Cardiac fibroblast (primary cell): ENCODE measurements at places on chromosomes 3 and 15.
A peak's percentile ranks its signal among the peaks of the same experiment; 100 is the strongest.

- DNase-seq: no peak
Observed at GRCh38 chr15:22956978-22957260, 23.2 kb downstream of the CYFIP1 start.

GRCh38 chr3:56878074-56878473 lies 76.3 kb upstream of the ARHGEF3 start:
- DNase-seq: peak; percentile 62

DNA sequence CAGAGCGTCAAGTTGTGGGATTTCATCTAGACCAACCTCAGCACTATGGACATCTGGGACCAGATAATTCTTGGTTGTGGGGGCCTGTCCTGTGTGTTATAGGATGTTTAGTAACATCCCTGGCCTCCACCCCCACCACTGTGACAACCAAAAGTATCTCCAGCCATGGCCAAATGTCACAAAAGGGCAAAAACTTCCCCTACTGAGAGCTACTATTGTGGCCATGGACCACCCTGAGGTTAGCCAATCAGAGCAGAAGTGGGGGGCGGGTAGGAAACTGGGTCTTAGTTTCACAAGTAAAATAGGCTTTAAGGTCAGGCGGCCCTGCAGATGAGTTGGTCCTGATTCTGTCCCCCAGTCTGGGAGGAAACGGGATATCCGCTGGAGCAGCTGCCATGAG lies 25.4 kb downstream of the KIF7 start:
- no peak for DNase-seq

DNA sequence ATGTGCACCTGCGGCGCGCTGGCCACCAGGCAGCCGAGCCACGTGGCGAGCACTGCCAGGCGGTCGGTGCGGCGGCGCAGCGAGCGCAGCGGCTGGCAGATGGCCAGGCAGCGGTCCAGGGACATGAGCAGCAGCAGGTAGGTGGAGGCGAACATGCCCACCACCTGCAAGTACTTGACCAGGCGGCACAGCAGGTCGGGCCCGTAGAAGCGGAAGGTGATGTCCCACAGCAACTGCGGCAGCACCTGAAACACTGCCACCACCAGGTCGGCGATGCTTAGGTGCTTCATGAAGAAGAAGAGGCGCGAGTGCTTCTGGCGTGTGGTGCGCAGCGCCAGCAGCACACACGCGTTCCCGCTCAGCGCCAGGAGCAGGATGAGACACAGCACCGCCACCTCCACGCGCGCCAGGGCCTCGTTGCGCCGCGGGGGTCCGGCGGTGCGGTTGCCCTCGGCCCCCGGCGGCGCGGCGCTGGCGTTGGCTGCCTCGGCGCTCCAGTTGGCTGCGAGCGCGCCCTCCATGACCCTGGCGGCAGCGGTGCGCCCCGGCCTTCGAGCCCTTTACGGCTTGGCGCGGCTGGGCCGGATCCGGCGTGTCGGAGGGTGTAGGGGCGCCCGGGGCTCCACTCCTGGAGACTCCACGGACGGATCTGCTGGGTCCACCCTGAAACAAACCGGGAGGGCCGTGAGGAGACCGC lies 1.6 kb downstream of the OXTR start:
- peak; percentile 24 for DNase-seq

- no peak for DNase-seq
Observed at GRCh38 chr3:59608356-59608755, 558.5 kb upstream of the CFAP20DC start.

GRCh38 chr3:180420804-180421203 lies 181.2 kb upstream of the TTC14 start:
- peak; percentile 63 for DNase-seq

DNA sequence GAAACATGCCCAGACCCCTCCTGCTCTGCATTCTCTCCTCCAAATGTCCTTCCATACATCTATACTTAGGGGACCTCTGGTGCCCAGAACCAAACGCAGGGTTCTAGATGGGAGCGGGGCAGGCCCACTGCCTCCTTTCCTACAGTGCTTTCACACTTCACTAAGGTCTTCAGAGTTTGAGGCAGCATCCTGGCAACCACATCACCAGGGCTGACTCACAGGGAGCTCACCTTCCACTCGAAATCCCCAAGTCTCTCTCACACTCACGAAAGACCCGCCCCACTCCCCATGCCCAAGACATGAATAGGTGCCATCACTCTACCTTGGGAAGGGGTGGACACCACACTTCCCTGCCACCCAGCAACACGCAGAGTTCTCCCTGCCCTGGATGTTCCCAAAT lies 18.9 kb downstream of the HOMER2 start:
- DNase-seq: no peak

DNA sequence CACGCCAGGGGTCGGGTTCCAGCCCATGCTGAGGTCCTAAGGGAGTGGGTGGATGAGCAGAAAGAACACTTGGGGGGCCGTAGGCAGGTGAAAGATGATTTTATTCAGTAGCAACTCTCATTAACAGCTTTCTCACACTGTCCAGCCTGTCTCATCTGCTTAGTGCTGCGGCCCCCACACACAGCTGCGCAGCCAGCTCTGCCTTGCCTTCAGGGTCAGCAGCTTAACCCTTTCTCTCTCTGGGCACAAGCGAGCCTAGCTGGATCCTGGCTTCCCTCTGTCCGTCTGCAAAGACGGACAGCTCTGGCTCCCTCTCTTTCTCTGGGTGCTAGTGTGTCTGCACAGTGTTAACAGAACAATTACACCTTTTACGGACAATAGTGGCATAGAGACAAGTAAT lies 21.3 kb downstream of the NPAP1 start:
- DNase-seq: no peak

DNA sequence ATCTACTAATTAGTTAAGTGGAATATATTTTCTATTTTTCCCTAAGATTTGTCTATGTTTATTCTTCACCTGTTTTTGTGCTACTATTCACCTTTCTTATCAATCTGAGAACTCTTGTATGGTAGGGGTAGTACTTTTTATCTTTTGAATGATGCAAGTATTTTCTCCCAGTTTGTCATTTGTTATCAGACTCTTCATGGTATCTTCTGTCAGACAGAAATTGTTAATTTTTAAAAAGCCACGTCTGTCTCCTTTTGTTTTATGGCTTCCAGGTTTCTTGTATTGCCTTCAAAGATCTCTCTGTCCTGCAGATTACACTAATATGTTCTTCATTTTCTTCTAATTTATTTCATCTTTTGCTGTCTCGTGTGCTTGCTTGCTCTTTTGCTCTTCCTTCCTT lies 184.3 kb downstream of the PCCB start:
- no peak for DNase-seq

DNA sequence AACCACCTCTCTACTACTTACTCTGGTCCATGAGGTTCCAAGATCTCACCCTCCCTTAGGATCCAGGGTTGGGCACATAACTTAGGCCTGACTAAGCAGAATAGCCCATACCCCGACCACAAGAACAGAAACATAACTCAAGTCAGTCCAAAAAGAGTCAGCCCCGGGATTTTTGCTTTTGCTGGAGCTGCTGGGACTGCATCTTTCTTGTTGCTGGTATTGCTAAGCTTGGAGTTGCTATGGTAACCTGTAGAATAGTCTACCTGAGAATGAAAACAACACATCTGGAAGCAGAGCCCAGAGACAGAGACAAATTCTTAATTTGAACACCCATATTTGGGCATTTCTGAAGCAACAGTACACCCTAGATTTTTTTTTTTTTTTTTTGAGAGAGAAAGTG lies 6.5 kb downstream of the RUBCN start:
- peak; percentile 83 for DNase-seq

DNA sequence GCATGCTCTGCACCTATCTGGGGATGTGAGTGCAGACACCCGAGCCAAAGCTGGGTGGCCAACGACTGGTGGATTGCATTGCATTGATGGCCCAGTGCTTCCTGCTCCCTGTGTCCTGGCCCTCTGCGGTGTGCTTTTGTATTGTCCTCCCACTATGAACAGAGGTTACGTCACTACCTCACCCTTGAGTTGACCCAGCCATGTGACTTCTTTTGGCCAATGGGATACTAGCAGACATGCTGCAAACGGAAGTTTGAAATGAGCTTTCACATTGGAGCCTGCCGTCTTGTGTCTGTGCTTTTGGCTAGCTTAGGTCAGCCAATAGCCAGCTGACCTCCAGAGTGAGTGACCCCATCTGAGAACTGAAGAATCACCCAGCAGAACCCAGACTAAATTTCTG lies 15.3 kb upstream of the TBC1D21 start:
- no peak for DNase-seq

GRCh38 chr15:58409861-58410260 lies 21.9 kb upstream of the LIPC start:
- no peak for DNase-seq

DNA sequence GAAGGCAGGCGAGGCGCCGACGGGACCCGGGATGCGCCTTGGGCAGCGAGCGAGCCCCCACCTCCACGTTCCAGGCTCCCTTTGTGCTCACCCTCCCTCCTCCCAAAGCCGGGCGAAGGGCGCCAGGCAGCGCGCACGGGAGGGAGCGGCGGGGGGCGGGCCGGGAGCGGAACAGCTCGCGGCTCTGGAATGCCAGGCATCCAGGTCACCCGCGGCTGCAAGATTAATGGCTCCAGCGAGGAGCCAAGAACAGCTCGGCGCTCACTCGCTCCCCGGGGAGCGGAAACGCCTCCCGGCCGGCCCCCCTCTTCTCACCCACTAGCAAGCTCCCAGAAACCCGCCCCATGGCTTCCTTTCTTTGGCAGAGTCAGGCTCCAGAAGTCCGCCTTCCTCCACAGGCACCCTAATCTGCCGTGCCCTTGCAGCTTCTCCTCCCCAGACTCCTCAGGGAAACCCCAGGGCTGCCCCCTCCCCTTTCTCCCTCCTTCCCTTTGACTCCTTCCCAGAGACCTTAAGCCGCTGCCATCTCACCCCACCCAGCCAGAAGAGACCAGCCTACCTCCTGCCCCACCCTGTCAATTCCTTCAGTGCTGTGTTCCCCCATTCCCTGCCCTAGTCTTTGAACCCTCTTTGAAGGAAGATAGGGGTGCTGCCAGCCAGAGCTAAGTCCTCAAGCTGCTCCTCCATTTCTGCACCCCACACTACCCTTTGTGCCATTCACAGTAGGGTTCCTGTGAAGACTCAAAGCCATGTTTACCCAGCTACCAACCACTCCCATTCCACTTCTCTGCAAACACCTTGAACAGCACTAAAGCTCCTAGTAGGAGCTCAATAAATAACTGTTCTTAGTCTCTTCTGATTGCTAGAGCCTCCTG lies 9.9 kb downstream of the AMOTL2 start:
- DNase-seq: peak; percentile 98

GRCh38 chr15:31263751-31264558 lies 62.7 kb upstream of the KLF13 start:
- no peak for DNase-seq

- DNase-seq: no peak
Observed at GRCh38 chr3:28206479-28206878, 34.9 kb upstream of the CMC1 start.

DNA sequence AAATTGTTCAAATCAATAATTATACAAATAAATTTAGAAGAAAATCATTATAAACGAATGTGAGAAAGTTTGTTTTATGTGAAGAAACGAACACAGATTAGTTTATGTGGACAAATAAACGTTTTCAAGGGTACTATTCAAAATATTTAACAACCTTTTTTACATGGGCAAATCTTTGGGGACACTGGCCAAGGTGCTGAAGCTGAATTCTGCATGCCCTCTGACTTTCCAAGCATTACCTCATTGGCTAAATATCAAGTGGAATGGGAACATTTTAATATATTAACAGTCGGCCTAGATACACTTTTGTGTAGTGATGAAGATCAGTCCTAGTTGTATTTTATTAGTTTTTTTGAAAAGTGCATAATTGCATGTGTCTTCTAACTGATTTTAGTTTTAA lies 636.4 kb upstream of the DPPA4 start:
- peak; percentile 22 for DNase-seq

GRCh38 chr3:39601241-39601640 lies 133.8 kb downstream of the MOBP start:
- DNase-seq: no peak

- peak; percentile 43 for DNase-seq
Observed at GRCh38 chr15:90232941-90233386, 777 bp downstream of the CIB1 start.
